ENCODE measurements at places on chromosomes 4 and X.

DNA sequence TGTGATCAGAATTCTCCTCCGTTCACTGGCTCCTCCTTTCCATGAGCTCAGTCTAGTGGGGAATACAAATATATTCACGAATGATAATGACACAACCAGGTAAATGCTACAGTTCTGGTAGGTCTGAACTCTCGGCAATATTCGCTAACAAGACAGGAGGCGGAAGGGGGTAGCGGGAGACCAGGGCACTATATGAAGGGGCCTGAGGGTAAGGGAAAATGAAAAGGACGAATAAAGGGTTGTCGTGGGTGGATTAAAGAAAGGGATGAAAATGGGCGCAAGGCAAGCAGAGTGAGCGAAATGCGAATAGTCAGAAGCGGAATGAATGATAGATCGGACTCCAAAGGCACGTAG is 743 bp downstream of the NKAP start:
- no peak for DNase-seq

GRCh38 chr4:155881555-155881954 is 15.5 kb upstream of the ASIC5 start:
- DNase-seq: no peak

DNA sequence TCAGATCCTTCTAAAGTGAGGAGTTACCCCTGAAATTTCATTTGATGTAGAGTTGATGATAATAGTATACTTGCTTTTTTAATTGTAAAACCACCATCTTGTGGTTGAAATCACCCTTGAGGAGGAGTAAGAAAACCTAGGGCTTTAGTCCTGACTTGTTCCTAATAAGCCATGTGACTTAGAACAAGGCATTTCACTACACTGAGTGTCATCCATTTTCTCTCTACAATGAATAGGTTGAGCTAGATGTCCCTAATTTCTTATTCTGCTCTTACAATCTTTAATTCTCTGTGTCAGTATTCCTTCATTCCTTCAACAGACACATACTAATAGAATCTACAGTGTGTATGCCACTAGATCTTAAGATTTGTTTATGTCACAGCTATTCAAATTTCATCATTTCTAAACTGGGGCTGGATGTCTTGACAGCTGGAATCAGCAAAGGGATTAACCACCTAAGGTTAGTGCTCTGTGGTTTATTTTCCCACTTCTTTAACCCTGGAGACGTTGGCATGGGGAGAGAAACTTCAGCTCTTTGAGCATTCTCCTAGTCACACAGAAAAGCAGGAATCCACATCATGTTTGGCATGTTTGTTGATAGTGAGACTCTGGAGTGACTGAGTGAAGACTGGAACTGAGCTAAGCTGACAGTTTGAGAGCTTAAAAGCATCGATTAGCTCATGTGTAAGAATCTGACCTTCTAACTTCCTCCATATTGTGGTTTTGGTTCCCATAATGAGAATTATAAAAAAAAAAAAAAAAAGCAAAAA is 246.3 kb downstream of the NDST4 start:
- no peak for DNase-seq

DNA sequence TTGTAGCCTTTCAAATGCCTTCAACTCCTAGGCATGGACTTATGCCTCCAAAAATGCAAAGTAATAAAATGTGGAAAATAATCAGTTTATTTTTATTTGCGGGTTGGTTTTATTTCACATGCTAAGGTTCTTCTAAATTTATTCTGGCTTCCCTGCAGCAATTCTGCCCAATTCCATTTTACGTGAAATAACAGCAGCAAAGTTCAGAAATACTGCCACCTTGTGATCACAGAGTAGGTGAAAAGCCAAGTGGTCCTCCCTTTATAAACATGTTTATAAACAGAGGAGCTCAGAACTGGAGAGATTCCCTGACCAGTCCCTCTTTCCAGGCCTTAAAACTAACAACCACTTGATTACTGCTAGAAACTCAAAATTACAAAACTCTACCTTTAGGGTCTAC is 14.7 kb upstream of the DCHS2 start:
- no peak for DNase-seq

- no peak for DNase-seq
These were observed 24.2 kb upstream of the MXRA5 start for GRCh38 chrX:3370656-3371055.

- DNase-seq: no peak
These were observed 176.9 kb upstream of the ARHGAP24 start for GRCh38 chr4:85298037-85298436.

GRCh38 chr4:55336138-55337034 is 9.7 kb upstream of the SRD5A3 start:
- no peak for DNase-seq

DNA sequence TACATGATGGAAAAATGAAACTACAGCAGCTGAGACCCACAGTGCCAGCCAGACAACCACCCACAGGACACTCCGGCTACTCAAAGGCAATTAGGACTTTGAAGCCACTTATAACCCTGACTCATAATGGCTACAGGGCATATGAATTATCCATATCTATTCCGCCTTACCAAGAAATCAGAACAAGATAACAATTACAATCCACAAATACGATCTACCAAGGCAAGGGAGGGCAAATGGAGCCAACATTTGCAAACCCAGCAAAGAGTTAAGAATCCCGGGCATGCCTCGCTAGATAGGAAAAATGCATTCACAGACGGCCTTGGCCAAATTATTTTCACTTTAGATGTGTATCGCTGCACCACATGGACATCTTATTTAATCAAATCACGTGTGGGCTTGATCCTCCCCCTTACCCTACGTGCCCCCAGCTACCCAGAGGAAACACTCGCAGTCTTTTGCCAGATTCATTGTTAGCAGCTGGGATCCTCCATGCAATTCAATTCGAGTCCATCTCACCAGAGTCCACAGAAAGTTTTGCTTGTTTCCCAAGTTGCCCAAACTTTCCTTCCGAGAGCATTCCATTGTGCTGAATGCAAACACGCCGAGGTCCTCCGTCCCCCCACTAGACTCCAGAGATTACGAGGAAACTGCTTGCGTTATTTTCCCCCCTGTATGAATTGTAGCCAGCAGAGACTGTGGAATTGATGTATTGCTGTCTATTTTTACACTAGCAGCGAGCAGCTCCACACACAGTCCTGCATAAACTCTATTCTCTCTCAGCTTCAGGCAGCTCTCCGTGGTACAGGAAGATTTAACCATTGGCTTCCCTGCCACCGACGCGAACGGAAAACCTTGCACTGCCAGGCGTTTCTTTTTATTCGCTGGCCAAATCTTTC is 1.2 kb downstream of the PPARGC1A start:
- DNase-seq: no peak

- no peak for DNase-seq
These were observed 60.4 kb upstream of the BCOR start for GRCh38 chrX:40158036-40158706.

GRCh38 chrX:69085826-69086225 is 79.4 kb downstream of the PJA1 start:
- no peak for DNase-seq

DNA sequence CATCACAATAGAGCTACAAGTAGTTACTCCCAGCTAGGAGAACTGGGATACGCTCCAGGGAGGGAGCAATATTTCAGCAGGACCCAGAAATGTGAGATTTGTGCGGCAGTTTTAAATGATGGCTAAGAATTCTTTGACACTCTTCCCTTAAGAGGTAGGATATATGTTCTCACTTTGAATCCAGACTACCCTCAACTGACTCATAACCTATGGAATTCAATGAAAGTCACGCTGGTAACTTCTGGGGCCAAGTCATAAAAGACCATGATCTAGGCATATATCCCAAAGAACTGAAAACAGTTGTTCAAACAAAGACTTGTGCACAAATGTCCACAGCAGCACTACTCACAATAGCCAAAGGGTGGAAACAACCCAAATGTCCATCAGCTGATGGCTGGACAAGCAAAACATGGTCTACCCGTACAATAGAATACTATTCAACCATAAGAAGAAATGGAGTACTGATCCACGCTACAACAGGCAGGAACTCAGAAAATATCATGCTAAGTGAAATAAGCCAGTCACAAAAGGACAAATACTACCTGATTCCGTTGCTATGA is 10.5 kb downstream of the CD99L2 start:
- no peak for DNase-seq

DNA sequence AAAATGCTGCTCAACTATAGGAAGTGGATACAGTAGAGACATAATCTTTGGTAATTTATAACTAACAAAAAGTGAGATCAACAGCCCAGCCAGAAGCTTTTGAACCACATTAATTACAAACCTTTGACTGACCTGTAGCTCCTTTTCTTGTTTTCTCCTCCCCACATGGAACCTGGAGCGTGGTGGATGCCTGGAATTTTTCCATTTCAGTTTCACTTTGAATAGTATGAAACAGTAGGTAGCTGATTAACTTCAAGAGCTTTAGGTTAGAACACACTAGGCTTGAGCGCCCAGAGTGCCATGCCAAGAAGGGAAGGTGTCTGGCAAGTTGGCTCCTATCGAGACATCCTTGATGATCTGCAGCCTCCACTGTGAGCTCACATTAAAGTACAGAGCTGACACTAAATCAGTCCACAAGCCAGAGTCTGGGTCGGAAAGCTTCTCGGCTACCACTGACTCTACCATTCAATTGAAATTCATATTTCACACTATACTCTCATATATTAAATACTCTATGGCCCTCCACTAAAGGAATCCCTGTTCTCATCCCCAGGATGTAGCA is 143.4 kb downstream of the GLRA2 start:
- no peak for DNase-seq

GRCh38 chrX:150697641-150698040 is 4.4 kb downstream of the MTMR1 start:
- no peak for DNase-seq

DNA sequence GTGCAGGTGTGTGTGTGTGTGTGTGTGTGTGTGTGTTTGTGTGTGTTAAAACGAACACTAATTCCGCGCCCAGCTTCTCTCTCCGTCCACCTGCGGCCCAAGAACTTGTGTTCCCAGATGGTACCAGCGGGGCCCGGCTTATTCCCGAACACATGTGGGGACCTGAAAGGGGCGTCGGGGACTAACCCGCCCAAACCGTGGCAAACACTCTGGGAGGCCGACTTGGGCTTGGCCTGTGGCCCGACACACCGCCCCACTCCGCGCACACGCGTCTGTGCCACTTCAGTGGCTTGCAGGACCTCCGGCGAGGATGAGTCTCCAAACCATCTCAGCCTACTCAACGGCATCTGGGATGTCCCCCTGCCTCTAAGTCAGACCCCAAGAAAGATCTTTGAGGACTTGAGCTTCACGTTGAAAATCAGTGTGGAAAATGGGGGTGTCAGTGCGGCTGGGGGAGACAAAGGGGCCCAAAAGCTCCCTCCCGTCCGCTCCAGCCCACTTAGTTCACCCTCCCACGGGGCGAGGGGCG is 790 bp upstream of the HHIP start:
- no peak for DNase-seq

DNA sequence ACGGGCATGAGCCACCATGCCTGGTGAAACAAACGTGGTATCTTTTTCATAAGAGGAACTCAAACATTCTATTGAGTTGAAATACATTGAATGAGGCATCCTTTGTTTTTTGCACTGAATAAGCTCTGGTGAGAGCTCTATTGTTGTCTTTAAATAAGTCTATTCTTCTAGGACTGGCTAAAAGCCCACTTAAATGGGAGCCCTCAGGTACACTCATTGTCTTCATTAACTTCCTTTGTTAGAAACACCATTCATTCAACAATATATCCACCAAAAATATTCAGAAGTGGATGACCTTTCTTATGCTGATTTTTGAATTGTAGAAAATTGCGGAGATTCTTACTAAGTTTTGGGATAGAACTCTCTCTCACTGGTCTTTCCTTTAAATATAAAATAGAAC is 568.0 kb downstream of the IL1RAPL1 start:
- DNase-seq: no peak

GRCh38 chr4:37612811-37613210 is 73.4 kb downstream of the RELL1 start:
- no peak for DNase-seq

- no peak for DNase-seq
These were observed 225.8 kb upstream of the SPRY1 start for GRCh38 chr4:123170843-123171242.

- DNase-seq: peak; percentile 24
These were observed 30.0 kb downstream of the BBS12 start for GRCh38 chr4:122762520-122762919.

GRCh38 chr4:98232202-98232601 is 29.0 kb upstream of the RAP1GDS1 start:
- DNase-seq: no peak

GRCh38 chrX:138866643-138867042 is 155.1 kb upstream of the FGF13 start:
- no peak for DNase-seq

GRCh38 chrX:7689791-7690412 is 153.1 kb upstream of the VCX start:
- no peak for DNase-seq

DNA sequence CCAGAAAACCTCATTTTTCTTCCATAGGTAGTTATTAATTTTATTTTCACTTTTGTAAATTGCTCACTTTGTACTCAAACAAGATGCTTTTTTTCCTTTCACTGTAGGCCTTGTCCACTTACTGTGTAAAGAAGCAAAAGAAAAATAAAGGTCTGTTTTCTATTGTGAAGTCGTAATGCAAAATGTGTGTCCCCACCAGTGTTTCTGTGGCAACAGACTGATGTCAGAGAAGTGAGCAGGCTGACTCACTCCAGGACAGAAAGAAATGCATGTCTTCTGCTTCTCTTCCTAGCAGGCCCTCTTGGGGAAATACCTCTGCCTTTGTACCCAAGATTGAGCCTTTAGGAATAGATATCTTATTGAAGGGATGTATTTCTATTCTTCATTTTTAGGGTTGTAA is 30.3 kb downstream of the INPP4B start:
- no peak for DNase-seq

GRCh38 chrX:56987741-56988140 is 7.6 kb downstream of the SPIN3 start:
- DNase-seq: no peak

DNA sequence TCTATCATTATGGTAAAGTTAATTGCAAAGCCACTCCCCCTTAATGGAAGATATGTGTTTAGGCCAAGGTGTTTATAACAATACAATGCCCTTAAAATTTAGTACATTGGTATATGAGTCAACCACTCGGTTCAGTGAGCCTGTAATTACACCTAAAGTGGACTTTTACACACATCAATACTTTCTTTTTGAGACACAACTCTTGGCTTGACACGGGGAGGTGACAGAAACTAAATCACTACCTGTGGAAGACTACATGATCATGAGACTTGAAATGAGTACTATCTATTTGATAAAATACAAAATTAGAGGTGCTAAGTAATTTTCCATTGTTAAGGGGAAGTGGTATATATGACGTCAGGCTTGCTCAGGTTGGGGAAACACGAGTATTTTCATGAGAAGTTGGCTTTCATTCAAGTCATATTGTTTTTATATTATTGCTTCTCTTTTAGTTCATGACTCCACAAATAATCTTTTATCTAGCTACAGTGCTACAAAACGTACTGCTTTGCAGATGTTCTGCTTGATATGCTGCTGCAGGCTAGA is 918.3 kb downstream of the ARAP2 start:
- no peak for DNase-seq

DNA sequence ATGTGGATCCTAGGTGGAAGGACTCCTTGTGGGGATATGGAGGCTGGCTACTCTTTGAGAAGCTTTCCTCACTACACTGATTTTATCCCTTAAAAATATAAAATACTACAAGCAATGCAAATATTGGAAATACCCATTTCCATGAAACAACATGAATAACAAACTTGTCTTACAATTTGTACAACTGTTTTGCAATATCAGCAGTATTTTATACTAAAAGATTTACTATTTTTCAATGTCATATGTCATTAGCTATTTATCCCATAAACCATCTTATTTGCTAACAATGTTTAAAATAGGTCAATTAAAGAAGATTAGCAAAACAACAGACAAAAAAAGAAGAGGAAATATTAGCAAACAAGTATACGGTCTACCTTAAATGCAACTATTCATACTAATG is 1674.1 kb downstream of the PCDH7 start:
- no peak for DNase-seq

Data from CD4-positive, alpha-beta T cell treated with Interleukin-6 at 100 ng/mL for 8 hours (primary cell).